ENCODE measurements at places on chromosomes 2 and 18. TPM values are rescaled to one million over a fixed set of nuclear protein-coding genes. Genes with fewer than 3 reads are reported as not detected.
A peak's percentile ranks its signal among the peaks of the same experiment; 100 is the strongest.

DNA sequence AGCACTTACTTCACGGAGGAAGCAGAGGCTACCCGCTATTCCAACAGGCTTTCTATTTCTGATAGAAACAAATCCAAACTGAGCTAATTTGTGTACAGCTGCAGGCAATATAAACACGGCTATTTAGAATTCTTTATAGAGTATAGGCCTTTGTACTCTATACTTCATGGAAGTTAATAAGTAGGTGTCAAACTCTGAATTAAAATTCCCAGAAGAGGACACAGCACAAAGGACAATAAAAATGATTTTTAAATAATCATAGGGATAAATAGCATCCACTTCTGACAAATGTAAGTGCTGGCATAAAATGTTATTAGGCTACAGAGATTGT lies 261.5 kb downstream of the AFF3 start:
- DNase-seq: no peak

GRCh38 chr2:239109041-239109927 lies 261.4 kb downstream of the TWIST2 start:
- no peak for DNase-seq

GRCh38 chr2:173427887-173428668 lies 73.4 kb downstream of the CDCA7 start:
- peak; percentile 68 for DNase-seq

- DNase-seq: no peak
These were observed 98.8 kb upstream of the TAF1B start for GRCh38 chr2:9744256-9745004.

DNA sequence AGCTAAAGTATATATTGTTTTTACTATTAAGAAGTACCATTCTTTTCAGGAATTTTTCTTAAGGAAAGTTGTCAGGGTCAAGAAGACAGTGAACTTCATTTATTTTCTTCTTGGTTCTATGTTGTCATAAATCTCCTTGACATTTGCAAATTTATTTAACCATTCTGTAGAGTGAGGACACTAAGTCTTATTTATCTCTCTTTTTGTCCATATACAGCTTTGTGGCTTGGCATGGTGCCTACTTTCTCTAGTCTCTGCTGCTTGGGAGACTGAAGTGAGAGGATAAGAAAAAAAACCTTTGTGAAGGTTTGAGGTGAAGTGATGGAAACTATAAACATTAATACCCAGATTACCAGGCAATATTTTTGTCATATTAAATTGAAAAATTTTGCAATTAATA lies 1389.4 kb downstream of the SUCLG1 start:
- DNase-seq: peak; percentile 47

DNA sequence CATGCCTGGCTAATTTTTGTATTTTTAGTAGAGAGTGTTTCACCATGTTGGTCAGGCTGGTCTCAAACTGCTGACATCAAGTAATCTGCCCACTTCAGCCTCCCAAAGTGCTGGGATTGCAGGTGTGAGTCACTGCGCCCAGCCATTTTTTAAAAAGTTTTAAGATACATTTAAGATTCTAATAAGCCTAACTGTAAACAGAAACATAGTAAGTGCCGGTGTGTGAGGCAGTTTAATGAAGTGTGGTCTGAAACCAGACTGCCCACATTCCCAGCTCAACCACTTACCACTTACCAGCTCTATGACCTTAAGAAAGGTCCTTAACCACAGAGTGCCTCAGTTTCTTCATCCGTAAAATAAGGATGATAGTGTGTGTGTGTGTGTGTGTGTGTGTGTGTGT lies 42.4 kb downstream of the TMEM237 start:
- peak; percentile 33 for DNase-seq

- DNase-seq: no peak
These were observed 99.5 kb upstream of the ITGB6 start for GRCh38 chr2:160299540-160299939.

DNA sequence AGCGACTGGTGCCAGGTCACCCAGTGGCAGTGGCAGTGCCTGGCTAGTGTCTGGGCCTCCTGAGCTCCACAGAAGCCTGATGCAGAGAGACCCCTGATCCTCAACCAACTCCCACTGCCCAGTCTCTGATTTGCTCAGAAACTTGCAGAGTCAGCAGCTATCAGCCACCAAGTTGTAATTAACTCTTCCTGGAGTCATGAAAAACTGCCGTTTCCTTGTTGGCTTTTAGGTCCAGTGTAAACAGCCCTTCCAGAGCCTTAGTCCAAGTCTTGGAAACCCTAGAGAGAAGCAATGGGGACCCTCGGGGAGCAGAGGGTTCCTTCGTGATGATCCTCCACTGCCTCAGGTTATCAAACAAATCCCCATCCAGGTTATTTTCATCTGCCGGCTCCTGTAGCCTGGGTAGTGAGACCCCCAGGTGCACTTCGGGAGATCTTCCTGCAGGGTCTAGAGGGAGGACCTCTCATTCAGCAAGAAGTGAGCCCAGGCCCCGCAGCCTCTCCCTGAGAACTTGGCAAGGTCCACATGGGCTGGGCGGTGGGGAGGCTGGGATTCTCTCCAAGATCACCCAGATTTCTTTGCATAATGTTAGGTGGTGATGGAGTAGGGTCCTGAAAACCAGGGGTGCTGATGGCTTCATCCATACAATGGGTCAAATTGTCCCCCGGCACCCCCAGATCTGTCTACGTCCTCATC lies 137.7 kb upstream of the HDAC4 start:
- no peak for DNase-seq

DNA sequence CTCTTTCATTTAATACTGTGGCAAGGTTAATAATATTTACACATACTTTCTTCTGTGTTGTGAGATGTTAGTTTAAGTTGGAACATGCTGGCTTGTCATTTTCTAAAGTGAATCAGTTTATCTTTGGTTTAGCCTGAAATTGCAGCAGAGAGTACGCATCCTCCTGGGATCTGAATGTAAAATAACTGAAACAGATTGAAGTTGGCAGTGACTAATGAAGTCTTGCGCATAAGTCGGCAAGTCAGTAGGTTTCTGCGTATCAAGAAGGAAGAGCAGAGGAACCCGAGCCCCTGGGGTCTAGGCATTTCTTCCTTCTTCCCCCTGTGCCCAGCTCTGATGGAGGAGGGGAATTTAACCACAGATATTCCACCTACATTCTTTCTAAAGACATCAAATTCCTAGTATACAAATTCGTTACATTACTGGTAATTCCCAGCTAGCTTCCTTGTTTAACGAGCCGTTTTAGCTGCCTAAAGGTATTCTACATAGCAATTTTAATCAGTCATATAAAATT lies 392.1 kb upstream of the RAB12 start:
- DNase-seq: peak; percentile 9

GRCh38 chr2:111909079-111909478 lies 10.7 kb downstream of the MERTK start:
- no peak for DNase-seq

DNA sequence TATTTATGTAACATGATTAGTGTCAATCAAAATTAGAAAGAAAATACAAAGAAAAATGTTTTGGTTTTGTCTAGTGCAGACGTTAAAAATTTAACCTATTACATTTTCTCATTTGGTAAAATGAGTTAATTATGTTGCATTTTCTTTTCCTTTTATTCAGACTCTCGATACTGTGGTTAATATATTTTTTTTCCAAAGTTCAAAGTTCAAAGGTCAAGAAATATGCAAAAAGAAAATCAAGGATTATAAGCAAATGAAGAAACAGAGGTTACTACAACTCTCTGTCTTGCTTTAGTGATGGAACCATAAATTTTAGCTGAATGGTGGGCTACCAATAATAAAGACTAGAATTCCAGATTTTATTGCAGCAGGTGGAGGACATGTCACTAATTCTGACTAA lies 133.3 kb upstream of the TFPI start:
- DNase-seq: no peak

DNA sequence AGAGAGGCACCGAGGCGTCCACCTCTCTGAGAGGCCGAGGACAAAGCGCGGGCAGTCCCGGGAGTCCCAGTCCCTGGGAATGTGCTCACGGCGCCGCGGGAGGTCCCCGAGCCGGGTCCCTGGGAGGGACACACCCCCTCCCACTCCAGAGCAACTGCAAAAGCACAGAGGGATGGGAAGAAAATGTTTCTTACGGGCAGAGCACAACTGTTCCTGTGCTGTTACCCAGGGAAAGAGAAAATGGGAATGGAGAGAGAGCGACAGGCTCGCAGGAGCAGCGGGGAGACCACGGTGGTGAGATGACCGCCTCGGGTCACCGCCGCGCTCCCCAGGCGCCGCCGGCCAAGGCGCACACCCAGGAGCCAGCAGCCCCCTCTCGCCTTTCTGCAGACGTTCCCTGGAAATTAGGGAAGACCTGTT lies 1.2 kb upstream of the BCL11A start:
- DNase-seq: no peak

DNA sequence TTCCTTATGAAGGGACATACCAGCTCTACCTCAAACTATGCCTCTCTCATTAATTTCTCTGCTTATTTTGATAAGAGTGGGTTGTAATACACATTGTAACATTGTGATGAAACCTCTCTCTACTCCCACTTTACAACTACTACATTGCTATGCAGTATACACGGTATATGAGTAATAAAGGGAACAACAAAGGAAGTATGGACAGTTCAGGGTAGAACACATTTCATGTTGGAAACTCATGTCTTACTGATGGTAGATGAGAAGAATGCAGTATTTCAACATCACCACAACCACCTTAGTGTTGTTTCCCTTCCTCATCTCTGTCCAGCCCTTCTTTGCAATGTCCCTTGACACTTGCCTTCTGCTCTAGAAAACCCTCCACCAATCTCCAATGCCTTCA lies 515.9 kb upstream of the CELF4 start:
- no peak for DNase-seq

- DNase-seq: no peak
These were observed 63.7 kb downstream of the ZNF532 start for GRCh38 chr18:58928386-58928785.

DNA sequence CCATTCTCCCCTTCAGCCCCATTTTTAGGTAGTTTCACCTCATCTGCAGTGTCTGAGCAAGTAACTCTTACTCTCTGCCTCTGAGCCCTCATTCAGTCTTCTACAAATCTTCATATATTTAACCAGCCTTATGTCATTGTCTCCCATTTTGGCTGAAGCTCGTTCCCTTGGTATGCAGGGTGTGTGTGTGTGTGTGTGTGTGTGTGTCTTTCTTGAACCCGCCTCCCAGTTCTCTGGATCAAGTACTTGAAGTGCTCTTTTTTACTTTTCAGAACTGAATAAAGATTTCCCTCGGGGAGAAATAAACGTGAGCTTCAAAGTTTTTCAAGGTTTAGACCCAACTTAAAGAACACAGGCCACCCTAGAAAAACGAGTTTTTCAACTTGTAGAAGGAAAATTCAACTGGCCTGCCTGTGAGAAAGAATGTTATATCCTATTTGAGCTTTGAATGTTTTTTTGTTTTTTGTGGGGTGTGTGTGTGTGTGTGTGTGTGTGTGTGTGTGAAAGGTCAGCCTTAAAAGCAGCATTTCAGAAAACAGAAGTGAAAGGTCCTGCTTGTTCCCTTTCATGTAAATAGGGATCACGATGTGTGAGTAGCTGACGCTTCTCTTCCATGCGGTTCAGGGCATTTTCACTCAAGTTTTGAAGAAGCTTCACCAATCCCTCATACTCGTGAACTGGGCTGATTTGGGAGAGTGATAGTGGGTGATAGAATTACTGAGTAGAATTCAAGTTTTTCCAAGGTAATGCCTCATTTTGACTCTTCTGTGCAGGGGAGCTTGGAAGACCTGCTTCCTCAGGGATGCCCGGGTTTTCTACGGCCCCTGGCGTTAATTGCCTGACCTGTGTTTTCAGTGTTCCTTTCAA lies 50.6 kb upstream of the EML6 start:
- no peak for DNase-seq

- DNase-seq: peak; percentile 54
These were observed 117.6 kb downstream of the FAM124B start for GRCh38 chr2:224284134-224284946.

GRCh38 chr2:152716805-152717227 lies 445 bp downstream of the PRPF40A start:
- no peak for DNase-seq

GRCh38 chr2:48320742-48321141 lies 209.2 kb upstream of the STON1 start:
- DNase-seq: no peak

DNA sequence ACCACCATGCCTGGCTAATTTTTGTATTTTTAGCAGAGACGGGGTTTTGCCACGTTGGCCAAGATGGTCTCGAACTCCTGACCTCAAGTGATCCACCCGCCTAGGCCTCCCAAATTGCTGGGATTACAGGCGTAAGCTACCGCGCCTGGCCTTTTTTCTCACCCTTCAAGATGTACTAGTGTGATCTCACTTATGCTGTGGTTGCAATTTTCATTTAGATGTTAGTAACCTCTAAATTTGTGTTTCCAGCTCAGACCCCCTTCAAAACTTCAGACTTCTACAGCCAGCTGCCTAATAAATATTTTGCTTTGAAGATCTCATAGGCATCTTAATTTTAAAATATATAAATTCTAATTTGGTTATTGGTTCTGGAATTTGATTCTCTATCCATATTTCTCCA lies 8.0 kb downstream of the SLC38A11 start:
- DNase-seq: no peak

GRCh38 chr18:70181015-70181414 lies 24.5 kb downstream of the RTTN start:
- DNase-seq: peak; percentile 94

DNA sequence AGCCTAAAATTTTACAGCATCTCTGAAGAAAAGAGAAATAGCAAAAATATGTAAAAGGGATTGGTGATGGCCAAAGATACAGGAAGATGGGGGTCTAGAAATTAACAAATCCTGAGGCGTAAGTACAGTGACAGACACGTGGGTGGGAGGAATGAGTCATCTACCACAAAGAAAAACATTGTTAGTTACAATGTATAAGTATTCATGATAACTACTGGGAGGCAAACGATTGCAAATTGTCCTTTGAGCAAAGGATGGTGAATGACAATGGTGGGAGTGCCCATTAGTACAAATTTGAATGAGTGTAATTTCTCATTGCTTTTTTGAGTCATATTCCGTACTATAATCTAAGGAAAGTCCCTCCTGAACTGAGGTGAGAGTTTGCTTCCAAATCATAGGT lies 809.0 kb upstream of the FAM98A start:
- DNase-seq: no peak

DNA sequence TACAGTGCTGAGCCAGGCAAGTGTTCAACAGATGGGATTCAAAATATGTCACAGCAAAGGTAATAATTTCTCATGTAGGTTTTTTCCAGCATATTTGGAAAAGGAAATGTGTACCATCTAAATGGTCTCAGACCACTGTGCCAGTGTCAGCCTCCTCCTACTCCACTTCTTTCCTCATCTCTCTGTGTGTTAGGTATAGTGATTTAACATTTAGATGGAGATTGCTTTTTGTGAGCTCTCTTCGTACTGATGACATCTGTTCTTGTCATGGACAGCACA lies 80.9 kb upstream of the TSPYL6 start:
- no peak for DNase-seq

The XDH gene
- under 0.01 TPM for total RNA-seq

The CRYBA2 gene
- total RNA-seq: not detected

The ANKRD30BL gene
- not detected for total RNA-seq

The ELMOD3 gene
- 27.9 TPM for total RNA-seq

The MC2R gene
- not detected for total RNA-seq

The PROKR1 gene
- not detected for total RNA-seq

The SLC5A7 gene
- total RNA-seq: not detected

The LRP2 gene
- under 0.01 TPM for total RNA-seq
